ENCODE measurements at places on chromosomes 16 and 17.

DNA sequence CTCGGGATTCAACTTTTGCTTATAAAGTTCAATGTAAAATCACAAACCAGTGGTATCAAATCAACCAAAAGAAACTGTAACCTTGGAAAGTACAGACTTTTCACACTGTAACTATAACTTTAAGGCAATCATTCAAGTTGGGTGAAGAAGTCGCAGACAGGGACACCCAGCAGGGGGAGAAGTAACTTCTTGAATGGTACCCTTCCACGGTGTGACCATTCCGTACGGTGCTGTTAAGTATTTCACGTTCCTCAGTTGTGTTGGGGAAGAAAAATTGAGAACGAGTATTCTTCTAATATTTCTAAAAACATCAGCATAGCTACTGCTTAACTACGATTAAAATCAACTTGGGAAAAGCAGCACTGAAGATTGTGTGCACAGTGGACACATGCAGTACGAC, 55.8 kb downstream of the MYH10 start:
- DNase-seq, result no peak

DNA sequence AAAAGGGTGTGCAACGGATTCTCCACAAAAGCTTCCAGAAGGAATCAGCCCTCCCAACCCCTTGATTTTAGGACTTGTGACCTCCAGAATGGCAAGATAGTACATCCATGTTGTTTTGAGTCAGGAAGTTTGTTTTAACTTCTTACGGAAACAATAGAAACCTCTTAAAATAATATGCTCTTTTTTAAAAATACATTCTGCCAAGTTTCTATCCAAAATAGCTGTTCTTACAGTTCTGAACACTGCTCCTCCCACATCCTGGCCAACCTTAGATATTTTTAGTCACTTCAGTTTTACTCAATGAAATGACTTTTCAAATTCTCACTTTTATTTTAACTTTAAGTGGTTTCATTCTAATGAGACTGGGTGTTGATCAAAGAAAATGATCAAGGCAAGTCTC, 156.4 kb downstream of the ZNF18 start:
- no peak for DNase-seq

DNA sequence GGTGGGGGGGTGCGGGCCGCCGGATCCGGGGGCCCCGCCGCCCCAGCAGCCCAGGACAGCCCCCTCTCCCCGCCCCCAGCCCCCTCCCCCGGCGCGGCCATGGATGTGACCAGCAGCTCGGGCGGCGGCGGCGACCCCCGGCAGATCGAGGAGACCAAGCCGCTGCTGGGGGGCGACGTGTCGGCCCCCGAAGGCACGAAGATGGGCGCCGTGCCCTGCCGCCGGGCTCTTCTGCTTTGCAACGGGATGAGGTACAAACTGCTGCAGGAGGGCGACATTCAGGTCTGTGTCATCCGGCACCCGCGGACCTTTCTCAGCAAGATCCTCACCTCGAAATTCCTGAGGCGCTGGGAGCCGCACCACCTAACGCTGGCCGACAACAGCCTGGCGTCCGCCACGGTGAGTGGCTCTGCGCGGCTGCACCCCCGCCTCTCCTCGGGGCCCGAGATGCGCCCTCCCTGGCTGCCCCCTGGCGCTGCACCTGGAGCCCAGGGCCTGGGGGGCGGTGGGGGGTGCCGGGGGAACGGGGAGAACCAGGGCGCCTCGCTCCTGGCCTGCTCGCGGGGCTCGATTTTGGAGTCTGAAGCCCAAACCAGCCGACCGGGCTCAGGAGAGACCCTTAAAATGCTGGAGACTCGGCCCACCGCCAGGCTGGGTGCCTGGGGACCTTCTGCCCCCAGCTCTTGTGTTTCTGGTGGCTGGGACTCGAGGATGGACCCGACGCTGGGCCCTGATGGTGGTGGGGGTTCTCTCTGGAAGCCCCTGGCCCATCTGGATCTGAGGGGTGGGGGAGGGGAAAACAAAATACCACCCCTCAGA, 744 bp downstream of the CMIP start:
- no peak for DNase-seq

- no peak for DNase-seq
Measured at GRCh38 chr16:6232056-6232455, 1100.6 kb upstream of the RBFOX1 start.

DNA sequence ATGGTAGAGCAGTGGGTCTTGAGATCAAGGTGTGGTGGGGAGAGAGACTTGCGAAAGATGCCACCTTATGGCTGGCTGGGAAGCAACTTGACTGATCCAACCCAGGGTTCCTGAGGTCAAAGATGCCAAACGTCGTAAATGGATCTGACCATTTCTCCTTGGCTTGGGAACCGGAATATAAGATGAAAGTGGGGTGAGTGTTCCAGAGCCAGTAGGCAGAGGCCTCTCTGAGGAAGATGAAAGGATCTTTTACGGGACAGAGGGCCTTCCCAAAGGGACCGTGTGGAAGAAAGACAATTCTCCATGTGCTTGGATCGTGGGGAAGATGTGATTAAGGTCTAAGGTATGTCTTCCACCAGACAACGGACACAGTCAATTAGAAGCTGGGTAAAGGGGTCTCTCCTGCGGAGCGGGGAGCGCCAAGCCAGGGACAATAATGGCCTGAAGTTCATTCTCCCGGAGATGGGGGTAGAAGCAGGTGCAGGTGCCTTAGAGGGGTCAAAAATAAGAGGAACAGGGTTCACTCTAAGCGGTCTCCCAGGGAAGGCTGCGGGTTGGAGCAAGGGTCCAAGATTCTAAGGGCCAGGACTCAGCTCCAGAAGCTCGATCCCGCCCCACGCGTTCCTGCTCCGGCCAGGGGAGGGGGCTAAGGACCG, 800 bp downstream of the FXR2 start:
- no peak for DNase-seq

All from activated T-helper 1 cell treated with anti-CD3 and anti-CD28 coated beads, Interleukin-2, amount 50 U/mL, for 16 hours (primary cell).